Suppressor macrophage treated with lipopolysaccharide for 1 hour (primary cell): ENCODE measurements at places on chromosomes 7 and 10.

GRCh38 chr7:1847260-1848001 is 177.4 kb downstream of the ELFN1 start:
- DNase-seq, result no peak

- DNase-seq, result peak; percentile 87
Observed at GRCh38 chr10:118850418-118851061, 95.8 kb upstream of the CACUL1 start.

DNA sequence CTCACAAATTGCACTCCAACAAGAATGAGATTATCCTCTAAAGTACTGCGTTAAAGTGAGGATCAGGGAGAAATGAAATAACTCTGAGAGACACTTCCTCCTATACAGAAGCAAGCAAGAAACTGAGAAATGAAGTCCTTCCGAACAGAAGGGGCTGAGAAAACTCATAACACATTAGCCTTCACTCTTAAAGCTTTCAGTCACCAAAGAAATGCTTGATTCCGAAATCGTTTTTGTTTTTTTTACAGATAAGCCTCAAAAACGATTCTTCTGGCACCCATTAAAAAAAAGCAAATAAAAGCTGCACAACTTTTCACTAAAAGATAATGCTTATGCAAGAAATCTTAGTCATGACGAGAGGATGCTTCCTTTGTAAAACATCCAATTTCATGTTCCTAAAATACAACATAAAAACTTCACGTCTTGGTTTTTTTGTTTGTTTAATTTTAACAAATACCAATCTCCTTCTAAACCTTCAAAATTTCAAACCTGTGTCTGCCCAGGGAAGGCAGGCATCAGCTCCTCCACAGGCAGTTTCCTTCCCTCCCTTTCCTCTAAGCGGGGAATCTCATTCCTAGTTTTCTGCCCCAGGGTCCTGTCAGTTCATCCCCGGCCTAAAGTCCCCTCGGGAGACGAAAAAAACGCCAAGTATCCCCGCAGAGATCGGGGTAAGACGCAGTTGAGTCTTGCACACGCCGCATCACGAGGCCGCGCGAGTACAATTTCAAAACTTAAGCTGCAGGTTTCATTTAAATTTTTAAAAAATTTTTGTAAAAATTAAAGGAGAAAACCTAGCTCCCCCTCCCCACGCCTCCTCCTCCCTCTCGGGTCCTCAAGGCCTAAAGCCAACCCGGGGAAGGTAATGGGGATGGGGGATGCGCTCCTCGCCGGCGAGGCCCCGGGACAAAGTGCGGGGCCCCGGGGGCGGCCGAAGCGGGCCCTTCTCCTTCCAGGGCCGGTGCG is 1.1 kb downstream of the BAZ1B start:
- DNase-seq, result peak; percentile 34

DNA sequence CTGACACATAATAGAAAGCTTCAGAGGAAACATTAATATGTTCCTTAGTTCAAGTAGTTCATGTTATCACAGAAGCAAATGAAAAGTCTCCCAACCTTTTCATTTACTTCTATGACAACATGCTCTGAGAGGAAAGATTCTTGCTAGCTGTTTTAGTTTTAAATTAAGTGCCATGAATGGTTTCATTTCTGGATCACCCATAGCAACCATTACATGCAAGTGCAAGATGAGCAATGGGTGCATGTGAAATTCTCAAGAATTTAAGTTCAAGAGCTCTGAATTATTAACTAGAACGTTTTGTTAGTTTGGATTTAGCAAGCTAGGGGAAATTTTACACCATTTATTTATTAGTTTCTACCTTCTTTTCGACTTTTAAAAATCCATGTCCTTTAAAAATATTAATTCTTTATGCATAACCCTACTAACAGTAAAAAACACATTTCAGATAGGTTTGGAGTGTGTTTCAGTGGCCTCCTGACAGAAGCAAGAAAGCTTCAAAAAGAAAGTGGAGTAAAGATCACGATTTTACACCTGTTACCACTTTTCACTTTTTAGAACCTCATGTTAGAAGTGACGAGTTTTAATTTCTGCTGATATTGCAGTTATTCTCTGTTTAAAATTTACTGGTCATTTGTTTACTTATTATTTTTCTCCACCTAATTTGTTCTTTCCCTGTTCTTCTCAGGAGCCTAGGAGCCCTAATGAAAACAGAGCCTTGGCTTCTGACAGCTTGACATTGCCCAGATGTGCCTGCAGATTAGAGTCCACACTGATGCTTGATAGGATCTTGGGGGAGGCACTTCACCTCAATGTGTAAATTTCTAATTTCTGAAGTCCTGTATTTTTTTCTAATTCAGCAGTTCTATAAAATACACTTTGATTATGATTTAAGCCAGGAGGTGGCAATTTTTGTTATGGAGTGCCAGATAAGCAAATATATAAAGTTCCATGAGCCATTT is 995.3 kb upstream of the PHF14 start:
- no peak for DNase-seq

DNA sequence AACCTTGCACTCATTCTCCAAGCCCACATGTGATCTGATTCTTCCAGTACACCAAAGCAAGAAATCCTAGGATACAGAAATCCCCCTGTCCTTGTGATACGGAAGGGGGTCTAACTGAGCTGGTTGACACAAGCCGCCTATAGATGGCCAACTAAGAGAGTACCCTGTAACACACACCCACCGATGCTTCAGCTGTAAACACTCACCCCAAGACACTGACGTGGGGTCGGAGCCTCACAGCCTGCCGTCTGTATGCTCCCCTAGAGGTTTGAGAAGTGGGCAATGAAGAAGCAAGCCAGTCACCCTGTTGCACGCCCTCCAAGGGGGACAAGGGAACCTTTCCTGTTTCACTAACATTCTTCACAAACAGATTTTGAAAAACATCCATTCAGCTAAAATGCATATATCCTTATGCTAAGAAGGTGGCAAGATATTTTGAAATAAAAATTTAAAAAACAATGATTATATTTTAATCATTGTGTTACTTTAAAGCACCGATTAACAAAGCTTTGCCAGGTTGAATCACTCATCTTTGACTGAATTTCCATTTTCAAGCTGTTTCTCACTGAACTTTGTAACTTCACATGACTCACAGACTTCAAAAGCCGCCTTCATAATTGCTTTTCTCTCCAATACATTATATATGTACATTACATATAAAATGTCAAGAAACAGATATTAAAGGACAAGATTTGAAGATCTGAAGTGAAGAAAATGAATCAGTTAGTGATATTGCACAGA is 329.3 kb downstream of the ARL4A start:
- no peak for DNase-seq

- no peak for DNase-seq
Observed at GRCh38 chr7:19964246-19964645, 190.8 kb upstream of the TMEM196 start.

GRCh38 chr10:45607276-45607675 is 65.3 kb downstream of the ZFAND4 start:
- DNase-seq, result peak; percentile 44

DNA sequence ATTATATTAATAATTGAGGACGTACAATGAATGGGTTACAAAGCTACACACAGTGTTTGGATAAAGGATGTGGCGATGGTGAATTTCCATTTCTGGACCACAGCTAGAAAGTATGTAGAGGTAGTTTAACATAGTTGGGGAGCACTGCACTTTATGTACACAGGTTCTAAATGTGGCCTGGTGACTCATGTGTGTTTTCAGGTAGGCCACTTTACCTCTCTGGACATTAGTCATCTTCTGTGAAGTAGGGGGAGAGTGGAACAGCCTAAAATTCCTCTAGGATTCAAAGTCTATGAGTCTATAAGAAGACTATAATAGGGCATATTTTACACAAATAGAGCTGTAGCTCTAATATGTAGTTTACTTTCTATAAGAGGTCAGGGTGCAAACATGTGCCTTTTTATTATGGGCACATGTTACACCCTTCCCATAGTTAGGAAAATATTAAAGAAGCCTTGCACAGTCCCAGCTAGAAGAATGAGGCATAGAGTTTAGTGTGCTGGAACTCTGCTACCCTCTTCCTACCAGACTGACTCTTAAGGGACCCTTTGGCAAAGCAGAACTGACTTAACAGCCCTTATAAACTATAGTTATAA is 594.9 kb downstream of the LRMDA start:
- no peak for DNase-seq

DNA sequence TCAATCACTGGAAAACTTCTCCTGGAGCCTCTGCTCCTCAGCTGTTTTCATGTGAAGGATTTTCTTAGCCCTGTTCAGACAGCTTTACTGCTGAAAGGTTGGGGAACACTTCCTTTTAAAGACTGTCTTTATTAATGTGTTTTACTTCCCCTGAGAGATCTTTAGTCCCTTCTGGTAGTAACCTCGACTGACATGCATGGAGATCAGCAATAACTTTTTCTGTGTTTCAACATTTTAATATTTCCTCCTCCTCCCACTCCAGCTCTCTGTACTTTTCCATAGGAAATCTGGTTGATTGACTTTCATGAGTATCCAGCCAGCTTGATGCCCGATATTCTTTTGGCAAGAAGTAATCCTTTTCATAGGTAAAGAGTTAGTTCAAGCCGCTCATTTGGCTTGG is 62.7 kb upstream of the STRIP2 start:
- peak; percentile 19 for DNase-seq

DNA sequence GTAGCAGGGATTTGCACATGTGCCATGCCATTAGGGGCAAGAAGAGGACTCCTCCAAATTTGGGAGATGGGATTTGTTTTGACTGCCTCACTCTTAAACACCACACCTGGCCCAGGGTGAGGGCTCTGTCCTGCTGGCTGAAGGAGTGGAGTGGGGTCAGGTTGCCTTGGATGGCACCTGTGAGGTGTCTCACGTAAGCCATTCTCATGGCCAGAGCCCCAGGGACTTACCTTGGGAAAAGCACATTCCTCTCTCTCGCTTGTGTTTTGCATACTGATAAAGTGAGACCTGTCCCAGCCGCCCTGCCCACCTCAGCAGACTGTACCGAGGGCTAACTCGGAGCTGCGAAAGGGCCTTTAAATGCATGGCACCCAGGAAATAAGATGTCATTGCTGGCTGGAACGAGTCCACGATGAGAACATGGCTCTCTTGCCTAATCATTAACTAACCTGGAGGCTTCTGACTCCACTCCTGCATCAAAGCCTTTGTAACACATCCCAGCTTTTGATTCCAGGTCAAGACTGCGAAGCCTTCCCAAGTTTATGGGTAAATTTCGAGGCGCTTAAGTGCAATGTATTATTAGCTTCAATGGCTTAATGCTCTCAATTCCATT is 184.0 kb upstream of the RNF32 start:
- DNase-seq, result no peak

- DNase-seq, result no peak
Observed at GRCh38 chr7:140144821-140145220, 32.0 kb downstream of the KDM7A start.

DNA sequence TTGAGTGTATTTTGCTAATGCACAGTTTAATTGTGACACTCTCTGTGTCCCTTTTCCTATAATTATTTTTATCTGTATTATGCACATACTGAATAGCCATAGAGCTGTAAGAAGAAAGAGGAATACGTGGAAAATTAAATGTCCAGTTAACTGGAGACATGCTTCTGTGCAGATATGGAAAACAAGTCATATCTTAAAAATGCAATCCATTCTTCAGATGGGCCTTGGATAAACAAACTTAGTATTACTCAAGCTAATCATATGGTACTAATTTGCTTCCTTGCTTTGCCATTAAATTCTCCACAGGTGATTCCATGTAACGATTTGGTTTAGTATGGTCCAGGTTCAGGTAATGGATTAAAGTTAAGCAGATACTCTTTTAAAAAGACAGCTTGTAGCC is 201.2 kb upstream of the CELF2 start:
- DNase-seq, result no peak

DNA sequence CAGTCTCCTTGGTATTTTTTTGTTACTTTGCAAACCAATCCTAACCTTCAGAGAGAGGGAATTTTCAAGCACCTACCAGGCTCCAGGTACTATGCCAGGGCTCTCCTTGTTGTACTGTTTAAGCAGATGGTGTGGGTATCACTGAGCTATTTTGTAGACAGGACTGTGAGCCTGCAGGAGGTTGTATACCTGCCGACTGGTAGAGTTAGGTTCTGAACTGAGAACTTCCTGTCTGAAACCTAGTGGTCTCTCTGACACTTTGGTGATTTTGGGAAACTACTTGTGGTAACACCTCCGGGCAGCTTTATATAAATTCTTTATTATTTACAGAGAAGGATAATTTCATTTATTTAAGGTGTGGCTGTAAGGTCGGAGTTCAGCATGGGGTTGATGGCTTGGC is 4.6 kb downstream of the ZNF853 start:
- no peak for DNase-seq

DNA sequence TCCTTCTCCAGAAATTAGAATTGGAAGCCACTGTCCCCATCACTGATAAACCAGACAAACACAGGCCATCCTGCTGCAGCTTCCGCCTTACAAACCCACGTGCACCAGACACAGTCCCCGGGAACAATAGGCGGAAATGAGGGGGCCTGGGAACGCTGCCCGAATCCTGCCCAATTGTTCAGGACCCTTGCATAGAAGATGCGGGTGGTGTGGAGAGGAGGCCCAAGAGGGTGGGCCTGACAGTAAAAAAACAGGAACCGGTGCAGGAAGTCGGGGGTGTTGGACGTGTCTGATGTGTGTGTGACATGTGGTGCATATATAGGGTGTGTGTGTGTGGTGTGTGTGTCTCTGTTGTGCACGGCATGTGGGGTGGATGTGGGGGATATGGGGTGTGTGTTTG is 26.5 kb upstream of the CHST15 start:
- DNase-seq, result peak; percentile 65

- peak; percentile 83 for DNase-seq
Observed at GRCh38 chr7:117127585-117128168, 174.4 kb downstream of the ST7 start.

DNA sequence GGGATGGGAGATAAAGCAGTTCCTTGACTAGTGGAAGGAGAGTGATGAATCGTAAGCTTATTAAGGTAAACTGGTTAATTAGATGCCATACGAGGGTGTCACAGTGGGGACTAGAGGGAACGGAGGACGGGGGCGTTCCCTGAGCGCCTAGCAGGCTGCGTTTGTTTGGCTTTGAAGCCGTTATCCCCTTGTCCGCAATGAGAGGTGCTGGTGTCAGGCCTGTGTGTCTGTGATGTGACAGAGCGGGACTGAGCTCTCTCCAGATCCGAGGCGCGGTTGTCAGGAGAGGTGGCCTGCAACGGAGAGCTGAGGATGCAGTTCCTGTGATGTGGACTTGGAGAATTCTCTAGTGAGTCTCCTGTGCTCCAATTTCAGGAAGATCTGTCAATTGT is 60.0 kb upstream of the PRPS1L1 start:
- DNase-seq, result no peak

DNA sequence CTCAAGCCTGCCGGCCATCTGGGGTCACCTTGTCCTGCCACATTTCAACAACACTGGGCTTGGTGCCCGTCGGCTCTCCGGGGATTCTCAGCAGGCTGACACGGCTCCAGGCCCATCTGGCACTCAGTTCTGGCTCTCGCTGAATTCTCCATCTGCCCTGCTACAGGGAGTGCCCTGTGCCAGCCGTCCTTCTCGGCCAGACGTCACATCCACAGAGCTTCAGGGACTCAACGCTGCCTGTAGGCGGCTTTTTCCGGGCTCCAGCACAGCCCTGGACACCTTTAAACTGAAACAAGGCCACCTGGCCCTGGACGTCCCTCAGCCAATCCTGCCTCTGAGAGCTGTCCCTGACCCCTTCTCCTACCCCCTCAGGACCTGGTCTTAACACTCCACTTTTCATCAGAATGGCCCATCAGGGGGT is 43.0 kb downstream of the TMEM130 start:
- DNase-seq, result no peak
